ENCODE measurements at places on chromosomes 11 and 22. TPM values are rescaled to one million over a fixed set of nuclear protein-coding genes. Genes with fewer than 3 reads are reported as not detected.

- no peak for DNase-seq
- no peaks in the 10 kb centered on the region for H3K36me3 ChIP-seq
- H3K27me3 ChIP-seq = peaks cover 13% of the 10 kb centered on the region
- no peak overlapping the region for H3K4me3 ChIP-seq
- no peak overlapping the region for H3K27ac ChIP-seq
- H3K4me1 ChIP-seq = no peaks in the 10 kb centered on the region
These were observed 562.4 kb downstream of the OPCML start for GRCh38 chr11:132969892-132970291.

PIH1D2 gene
- total RNA-seq = not detected

MPZL2 gene
- total RNA-seq = 3.1 TPM

TRIM51 gene
- not detected for total RNA-seq

SPON1 gene
- 16.5 TPM for total RNA-seq

ARFGAP3 gene
- total RNA-seq = 32.9 TPM

DNA sequence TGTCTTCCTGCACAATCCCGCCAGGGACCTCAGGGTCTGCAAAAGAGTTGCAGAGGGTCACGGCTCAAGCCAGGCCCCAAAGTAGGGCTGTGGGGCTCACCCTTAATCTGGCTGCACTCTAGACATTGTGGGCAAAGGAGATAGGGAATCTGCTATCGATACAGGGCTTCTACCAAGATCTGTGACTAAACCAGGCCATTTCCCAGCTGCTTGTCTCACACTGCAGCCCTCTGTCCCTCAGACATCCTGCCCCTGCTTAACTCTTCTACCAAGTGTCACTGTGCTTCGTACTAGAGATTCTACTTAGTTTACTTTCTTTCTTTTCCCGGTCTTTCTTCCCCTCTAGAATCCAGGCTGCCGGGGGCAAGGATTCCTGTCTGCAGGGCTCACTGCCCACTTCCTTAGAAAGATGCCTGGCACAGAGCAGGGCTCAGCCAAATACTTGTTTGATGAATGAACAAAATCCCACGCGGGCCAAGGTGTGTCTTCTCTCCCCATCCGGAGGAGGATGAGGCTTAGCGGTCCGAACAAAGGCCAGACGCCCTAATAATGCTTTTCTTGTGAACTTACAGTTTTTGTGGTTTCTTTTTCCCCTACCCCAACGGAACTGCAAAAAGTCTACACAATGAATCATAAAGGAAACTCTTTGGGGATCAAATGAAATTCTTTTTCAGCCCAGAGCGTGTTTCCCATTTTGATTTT, 61.3 kb upstream of the ANO1 start:
- DNase-seq = no peak
- H3K27ac ChIP-seq = no peak overlapping the region
- no peaks in the 10 kb centered on the region for H3K4me1 ChIP-seq
- H3K36me3 ChIP-seq = no peaks in the 10 kb centered on the region
- H3K27me3 ChIP-seq = peaks cover 6% of the 10 kb centered on the region
- no peak overlapping the region for H3K4me3 ChIP-seq

GRCh38 chr11:134483291-134483690, 71.2 kb upstream of the B3GAT1 start:
- H3K4me1 ChIP-seq = no peaks in the 10 kb centered on the region
- no peak for DNase-seq
- no peaks in the 10 kb centered on the region for H3K36me3 ChIP-seq

DNA sequence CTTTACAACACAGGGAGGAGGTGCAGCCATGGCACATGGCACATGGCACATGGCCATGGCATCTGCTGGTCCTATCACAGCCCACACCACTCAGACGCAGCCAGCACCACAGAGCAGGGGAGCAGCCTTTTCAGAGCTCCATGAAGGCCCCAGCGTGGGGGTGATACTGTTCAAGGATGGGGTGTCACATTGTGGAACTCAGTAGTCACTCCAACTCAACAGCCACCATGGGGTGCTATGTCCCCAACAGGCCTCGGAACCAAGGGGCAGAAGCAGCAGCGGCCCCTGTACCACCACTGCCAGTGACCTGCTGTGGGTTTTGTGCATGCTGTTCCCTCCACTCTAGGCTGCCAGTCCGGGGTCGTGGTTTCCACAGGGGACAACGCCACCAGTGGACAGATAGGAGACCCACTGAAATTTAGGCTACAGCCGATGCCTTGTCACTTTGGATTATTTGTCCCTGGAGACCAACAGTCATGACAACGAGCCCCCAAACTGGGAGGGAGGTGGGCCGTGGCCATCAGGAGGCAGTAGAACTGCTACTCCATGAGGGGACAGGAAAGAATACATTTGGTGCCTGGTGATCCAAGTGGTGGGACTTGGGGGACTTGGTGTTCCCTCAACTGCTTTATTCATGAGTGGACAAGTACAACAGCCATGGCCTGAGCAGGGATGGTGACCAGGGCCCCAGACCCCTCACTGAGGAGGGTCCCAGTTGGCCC, 30.4 kb upstream of the CD81 start:
- H3K4me1 ChIP-seq = no peaks in the 10 kb centered on the region
- no peak for DNase-seq
- H3K36me3 ChIP-seq = no peaks in the 10 kb centered on the region
- H3K4me3 ChIP-seq = no peak overlapping the region

- no peaks in the 10 kb centered on the region for H3K27me3 ChIP-seq
- H3K36me3 ChIP-seq = no peaks in the 10 kb centered on the region
- no peak for DNase-seq
- peaks cover 38% of the 10 kb centered on the region for H3K4me1 ChIP-seq
- H3K27ac ChIP-seq = peak overlapping the region; percentile 46
These were observed 5.4 kb upstream of the FTH1 start for GRCh38 chr11:61972672-61973475.

NRGN gene
- total RNA-seq = 0.69 TPM

TNNT3 gene
- 29.7 TPM for total RNA-seq

DNA sequence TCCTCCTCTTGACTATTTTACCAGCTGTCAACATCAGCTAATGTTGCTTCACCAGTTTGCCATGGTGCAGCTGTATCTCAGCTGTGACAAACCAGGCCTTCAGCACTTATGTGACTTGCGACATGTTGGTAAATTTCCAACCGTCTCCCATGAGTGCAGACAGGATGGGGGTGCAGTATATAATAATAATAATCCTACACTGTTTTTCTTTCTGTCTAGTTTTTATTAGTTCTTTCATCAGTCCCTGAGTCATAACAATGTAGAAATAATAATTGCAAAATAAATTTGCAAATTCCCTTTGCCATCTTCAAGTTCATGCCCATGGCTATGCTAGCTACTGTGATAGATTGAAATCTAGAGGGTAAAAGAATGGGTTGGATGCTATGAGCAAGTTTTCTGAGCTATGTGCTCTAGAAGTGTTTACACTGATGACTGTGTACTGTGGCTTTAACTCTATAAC, 4.9 kb downstream of the MMP13 start:
- no peaks in the 10 kb centered on the region for H3K4me1 ChIP-seq
- H3K4me3 ChIP-seq = no peak overlapping the region
- no peaks in the 10 kb centered on the region for H3K36me3 ChIP-seq
- DNase-seq = no peak

DNA sequence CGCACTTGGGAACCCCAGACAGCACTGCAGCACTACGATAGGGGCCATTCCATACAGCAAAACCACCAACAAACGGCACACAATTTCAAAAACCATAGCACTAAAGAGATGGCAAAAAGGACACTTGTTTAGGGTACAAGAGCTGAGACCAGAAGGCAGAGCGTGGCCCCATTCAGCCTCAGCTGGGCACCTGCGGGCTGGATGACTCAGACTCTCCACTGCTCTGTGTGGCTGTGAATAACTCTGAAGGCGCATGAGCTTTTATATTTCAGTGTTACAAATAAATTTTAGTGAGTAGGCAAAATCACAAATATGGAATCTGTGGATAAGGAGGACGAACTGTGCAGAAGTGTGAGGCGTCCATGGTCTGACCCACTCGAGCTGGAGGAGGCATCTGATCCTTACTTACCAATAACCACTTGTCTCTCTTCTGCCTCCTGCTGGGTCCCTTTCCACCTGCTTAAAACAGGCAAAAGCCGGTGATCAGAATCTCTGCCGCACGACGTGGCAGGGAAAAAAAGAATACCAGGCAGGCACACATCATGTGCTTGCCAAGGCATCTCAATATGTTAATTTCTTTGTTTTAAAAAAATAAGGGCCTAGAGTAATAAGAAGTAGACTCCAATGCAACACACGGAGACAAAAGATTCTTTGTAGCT, 325.7 kb downstream of the SHANK2 start:
- no peaks in the 10 kb centered on the region for H3K4me1 ChIP-seq
- no peak for DNase-seq
- no peak overlapping the region for H3K4me3 ChIP-seq
- no peak overlapping the region for H3K27ac ChIP-seq
- H3K27me3 ChIP-seq = peaks cover 17% of the 10 kb centered on the region
- H3K36me3 ChIP-seq = peaks cover 11% of the 10 kb centered on the region

DNA sequence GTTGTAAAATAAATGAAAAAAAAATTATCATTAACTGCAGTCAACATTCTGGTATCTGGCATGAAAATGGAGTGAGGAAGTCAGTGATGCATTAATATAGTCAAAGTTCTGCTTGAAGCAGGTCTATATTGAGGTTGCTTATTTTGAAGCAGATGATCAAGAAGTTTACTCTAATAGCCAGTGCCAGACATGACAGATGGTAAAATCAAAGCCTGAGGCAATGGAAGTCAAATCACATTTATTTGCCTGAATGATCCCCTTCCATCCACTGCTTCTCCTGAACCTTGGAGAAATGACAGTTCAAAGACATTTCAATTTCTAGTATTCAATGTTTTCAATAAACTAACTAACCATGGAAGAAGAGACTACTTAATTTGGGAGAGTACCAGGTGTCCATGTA, 430.0 kb downstream of the FAM181B start:
- no peak overlapping the region for H3K27ac ChIP-seq
- DNase-seq = no peak
- H3K4me3 ChIP-seq = no peak overlapping the region
- H3K27me3 ChIP-seq = no peaks in the 10 kb centered on the region
- no peaks in the 10 kb centered on the region for H3K36me3 ChIP-seq

UCP3 gene
- 7.5 TPM for total RNA-seq

DNA sequence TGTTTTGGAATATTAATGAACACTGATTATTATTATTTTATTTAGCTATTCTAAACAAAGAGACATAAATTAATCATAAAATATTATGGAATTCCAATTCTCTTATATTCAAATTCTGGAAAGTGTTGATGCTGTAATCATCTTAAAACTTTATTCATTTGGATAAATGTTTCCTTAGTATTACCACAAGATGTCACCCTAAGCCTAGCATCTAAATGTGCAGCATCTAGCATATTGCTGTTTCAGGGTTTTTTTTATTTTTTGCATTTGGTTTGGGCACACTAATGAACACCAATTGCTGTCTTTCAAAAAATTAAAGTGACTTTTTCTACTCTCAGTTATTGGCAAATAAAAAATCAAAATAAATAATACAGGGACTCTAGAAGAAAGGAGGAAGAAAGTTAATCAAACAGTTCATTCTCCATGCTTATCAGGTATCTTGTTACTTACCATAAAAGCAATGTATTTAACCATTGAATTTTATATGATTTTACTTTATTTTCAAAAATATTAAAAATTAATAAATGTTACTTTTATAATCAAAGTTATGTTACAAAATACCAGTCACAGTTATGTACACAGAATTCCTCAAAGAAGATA, 31.8 kb downstream of the DLG2 start:
- no peaks in the 10 kb centered on the region for H3K27me3 ChIP-seq
- H3K27ac ChIP-seq = no peak overlapping the region

- no peak for DNase-seq
- no peak overlapping the region for H3K4me3 ChIP-seq
- H3K36me3 ChIP-seq = no peaks in the 10 kb centered on the region
These were observed 2.0 kb downstream of the JRKL start for GRCh38 chr11:96391698-96392307.

DNA sequence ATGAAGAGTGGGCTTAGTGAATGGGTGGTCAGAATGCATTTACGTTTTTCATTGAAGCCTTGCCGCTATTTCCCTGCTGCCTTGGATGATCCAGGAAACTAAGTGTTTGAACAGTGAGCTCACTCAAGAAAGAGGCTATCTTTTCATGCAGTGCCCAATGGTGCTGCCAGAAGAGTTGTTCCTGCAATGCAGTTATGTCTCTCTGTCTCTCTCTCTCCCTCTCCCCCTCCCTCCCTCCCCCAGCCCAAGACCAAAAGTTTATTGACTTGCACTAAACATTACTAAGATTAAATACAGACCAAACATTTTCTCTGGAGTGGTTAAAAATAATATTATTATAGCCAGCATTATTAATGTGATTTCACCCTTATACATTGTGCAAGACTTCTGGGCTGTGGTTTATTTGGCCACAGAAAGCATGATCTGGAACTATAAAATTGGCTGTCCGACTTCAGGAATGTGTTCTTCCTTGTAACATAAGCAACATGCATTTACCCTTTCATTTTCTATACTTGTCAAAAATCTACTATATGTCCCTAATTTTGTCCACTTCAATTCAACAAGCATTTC, 6.6 kb upstream of the FUT4 start:
- no peaks in the 10 kb centered on the region for H3K36me3 ChIP-seq
- H3K27ac ChIP-seq = no peak overlapping the region
- no peak overlapping the region for H3K4me3 ChIP-seq
- peaks cover 18% of the 10 kb centered on the region for H3K27me3 ChIP-seq
- no peak for DNase-seq

BIRC3 gene
- 94.8 TPM for total RNA-seq

DNA sequence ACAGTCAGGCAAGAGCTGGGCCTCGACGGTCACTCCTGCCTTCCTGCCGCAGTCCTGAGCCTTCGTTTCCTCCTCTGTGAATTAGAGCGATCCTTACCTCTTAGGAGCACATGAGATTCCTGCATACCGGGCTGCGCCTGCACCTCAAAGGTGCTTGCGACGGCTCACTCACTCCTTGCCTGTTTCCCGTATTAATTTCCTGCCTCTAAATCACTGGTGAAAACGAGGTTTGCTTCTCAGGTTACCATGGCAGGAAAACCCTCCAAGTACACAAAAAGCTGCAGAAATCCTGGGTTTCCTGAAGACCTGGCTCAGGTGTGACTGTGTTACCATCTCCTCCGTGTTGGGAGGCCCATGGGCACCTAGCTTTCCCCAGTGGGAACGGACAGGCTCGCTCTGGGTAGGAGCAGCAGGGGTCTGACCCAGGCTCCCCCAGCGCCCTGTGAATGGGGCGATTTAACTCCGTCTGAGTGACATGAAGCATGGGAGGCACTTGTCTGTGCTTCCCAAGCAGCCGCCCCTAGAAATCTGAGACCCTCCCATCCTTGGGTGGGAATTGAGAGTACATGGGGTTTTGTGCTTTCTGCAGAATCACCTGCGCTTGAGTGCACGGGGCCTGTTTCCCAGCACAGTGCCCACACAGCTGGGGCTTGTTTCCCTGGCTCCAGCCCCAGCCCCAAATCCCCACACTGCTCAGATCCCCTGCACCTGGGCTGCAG, 64.8 kb downstream of the PHF21B start:
- no peaks in the 10 kb centered on the region for H3K36me3 ChIP-seq
- no peak for DNase-seq
- no peaks in the 10 kb centered on the region for H3K27me3 ChIP-seq
- H3K27ac ChIP-seq = no peak overlapping the region

- no peak overlapping the region for H3K4me3 ChIP-seq
- H3K27ac ChIP-seq = no peak overlapping the region
- DNase-seq = no peak
These were observed 22.1 kb upstream of the NNMT start for GRCh38 chr11:114273890-114274635.

MOGAT2 gene
- not detected for total RNA-seq
